ENCODE measurements at places on chromosomes 7 and 10.

GRCh38 chr7:6162331-6162620 lies 110.1 kb downstream of the CYTH3 start:
- DNase-seq = no peak

GRCh38 chr7:37923996-37924395 lies 3.6 kb downstream of the EPDR1 start:
- DNase-seq = no peak

DNA sequence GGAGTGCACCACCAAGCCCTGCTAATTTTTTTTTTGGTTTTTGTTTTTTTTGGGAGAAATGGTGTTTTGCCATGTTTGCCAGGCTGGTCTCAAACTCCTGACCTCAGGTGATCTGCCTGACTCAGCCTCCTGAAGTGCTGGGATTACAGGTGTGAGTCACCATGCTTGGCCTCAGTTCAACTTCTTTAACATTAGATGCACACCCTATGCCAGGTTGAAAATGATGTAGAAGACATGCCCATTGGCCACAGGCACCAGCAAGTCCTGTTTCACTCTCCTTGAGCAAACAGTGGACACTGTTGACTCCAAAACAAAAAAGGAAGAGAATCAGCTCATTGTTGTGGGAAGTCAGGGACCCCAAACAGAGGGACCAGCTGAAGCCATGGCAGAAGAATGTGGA lies 1205.3 kb downstream of the REEP3 start:
- no peak for DNase-seq

- DNase-seq = no peak
Observed at GRCh38 chr7:47354831-47355541, 226.9 kb downstream of the TNS3 start.

- DNase-seq = no peak
Observed at GRCh38 chr7:130881091-130881798, 147.2 kb upstream of the KLF14 start.

DNA sequence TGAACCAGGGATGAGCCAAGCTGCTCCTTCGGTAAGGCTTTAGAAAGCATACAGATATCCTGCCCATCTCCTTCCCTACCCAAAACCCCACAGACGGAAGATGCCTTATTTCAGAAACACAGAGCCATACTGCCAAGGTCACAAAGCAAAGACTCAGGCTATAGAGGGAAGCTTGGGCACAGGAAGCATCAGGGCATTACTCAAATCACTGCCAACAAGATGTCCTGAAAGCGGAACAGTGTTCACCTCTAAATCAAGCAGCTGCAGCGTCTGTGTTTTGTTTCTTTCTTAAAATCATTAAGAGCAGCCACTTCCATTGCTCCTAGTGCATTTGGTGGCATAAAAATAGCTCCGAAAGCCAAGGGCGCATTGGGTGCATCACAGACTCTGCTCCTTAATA lies 307.3 kb downstream of the SORCS1 start:
- DNase-seq = no peak

Data from CD4-positive, CD25-positive, alpha-beta regulatory T cell (primary cell).